Central memory CD8-positive, alpha-beta T cell (primary cell): ENCODE measurements at places on chromosomes 11 and 22.

- DNase-seq: no peak
Observed at GRCh38 chr11:83039566-83039965, 32.1 kb downstream of the RAB30 start.

- DNase-seq: no peak
Observed at GRCh38 chr11:72303179-72303578, 59.2 kb upstream of the PHOX2A start.

GRCh38 chr11:118948000-118948399, 8.1 kb upstream of the UPK2 start:
- DNase-seq: no peak

GRCh38 chr22:46251266-46251665, 1.2 kb upstream of the CDPF1 start:
- DNase-seq: no peak

GRCh38 chr11:14290422-14290821, 68.6 kb downstream of the RRAS2 start:
- no peak for DNase-seq

DNA sequence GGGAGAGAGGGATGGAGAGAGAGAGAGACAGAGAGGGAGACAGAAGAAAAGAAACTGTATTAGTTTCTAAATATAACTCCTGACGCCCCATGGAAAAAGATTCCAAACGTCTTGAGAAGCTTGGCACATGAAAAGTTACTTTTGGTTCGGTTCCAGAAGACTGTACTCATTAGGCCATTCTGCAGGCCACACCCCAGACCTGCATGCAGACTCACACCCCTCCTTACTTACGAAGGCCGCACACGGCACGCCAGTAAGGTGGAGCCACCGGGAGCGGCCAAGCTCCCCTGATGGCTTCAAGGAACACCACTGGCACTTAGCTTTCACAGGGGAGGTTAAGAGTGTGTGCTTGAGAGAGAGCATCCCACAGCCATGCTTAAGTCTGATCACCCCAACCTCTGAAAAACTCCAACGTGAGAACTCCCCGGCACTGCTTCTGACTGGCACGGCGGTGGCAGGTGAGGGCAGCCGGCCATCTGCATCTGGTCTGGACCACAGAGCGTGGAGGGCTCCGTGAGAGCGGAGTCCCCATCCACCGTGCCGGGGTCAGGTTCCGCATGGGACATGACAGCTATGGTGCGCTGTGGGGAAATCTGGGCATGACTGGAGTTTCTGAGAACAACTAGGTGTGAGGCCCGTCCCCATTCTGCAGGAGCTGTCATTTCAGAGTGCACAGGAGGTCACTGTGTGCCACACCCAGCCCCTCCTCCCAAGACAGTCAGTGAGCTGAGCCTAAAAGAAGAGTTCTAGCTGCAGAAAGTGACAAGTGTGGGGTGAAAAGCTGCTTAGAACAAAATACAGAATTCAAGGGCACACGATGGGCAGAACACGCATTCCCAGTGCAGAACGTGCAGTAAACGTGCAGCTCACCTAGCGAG, 62.4 kb downstream of the MYH9 start:
- DNase-seq: no peak

DNA sequence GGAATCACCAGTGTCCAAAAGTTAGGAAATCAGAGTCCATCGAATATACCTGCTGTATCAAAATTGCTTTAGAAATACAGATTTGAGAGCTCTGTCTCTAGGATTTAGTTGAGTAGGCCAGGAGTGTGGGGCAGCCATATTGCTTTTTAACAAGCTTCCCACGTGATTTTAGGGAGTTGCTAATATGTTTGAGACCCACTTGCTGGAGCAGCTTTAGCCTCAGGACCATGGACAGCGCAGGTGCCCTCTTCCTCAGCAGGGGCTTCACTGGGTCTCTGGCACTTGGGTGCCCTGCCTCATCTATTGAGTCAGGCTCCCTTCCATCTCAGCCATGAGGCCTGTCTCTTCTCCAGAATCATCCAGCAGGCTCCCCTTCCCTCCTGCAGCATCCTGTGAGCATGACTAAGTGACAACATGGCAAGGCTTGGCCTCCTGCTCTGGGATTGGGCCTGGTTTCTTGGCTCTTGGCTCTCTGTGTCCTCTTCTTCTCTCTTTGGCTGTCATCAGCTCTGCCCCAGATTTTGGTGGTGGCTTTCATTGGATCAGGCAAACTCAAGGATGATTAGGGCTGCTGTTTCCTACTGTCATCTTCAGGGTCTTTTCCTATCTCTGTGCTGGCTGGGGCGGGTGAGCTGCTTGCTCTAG, 70.0 kb downstream of the SGSM1 start:
- no peak for DNase-seq

DNA sequence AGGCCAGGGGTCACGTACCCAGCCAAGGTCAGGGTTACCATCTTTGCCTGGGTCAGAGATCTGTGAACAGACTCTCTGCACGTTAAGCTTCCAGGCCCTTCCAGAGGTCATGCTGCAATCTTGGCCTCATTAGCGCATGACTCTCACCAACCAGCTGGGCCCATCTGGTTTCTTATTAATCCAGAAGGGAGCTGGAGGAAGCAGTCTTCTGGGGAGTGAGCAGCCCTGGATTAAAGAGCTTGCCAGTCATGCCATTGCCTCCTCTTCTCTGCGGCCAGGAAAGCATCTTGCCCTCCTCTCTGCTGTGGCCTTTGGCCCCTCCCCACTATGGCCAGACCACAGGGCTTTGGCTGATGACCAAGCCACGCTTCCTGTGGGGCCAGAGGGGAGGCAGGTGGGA, 57.4 kb downstream of the CHST1 start:
- DNase-seq: no peak

GRCh38 chr22:47335460-47335859, 573.0 kb downstream of the TBC1D22A start:
- DNase-seq: no peak
